ENCODE measurements at places on chromosomes 5 and 9. TPM values are rescaled to one million over a fixed set of nuclear protein-coding genes. Genes with fewer than 3 reads are reported as not detected.

- no peak for DNase-seq
Measured at GRCh38 chr9:116051528-116051927, 102.1 kb upstream of the PAPPA start.

PTGES gene
- 5.0 TPM for polyA plus RNA-seq

DNA sequence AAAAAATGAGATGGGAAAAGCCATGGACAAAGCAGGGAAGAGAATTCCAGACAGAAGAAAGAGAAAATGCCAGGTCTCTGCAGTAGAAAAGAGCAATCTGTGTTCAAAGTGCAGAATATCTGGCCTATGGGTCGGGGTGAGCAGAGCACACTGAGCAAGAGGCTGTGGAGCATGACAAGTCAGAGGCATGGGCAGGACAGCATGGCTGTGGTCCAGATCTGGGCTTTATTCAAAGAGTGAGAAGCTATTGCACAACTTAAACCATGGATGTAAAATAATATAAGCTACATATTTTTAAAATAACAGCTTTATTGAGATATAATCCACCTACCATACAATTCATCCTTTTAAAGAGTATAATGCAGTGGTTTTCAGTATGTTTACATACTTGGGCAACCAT, 133.1 kb upstream of the SPDL1 start:
- no peak for DNase-seq

- DNase-seq = no peak
Measured at GRCh38 chr5:152151113-152151512, 226.5 kb upstream of the GLRA1 start.

ZNF608 gene
- polyA plus RNA-seq = 81.9 TPM

SLCO6A1 gene
- not detected for polyA plus RNA-seq

CNOT8 gene
- 74.6 TPM for polyA plus RNA-seq

SV2C gene
- 0.23 TPM for polyA plus RNA-seq

- no peak for DNase-seq
Measured at GRCh38 chr5:171840066-171840465, 54.4 kb downstream of the SMIM23 start.

- no peak for DNase-seq
Measured at GRCh38 chr9:97874624-97875023, 21.6 kb downstream of the FOXE1 start.

KIF2A gene
- polyA plus RNA-seq = 58.2 TPM

- no peak for DNase-seq
Measured at GRCh38 chr5:156332245-156332644, 5.3 kb downstream of the SGCD start.

DNA sequence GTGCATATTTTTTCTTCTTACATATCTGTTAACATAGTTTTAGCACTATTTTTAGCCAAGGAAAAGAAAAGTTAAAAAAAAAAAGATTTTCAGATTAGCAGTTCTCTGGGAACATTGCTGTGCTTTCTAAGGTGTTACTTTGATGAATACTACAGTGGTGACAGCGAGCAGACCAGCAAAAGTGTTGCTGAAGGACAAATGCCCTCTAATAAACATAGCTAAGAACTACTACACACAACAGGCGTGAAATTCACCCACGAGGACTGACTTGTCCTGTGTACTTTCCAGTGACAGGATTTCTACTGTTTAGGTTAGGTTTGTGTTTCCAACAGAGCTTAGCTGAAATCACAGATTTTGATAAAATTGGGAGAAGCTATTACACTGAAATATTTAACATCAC, 153.8 kb downstream of the HCN1 start:
- DNase-seq = no peak

PCDHGA1 gene
- polyA plus RNA-seq = 0.92 TPM

GRCh38 chr5:54764102-54765090, 221.0 kb downstream of the ESM1 start:
- no peak for DNase-seq

DNA sequence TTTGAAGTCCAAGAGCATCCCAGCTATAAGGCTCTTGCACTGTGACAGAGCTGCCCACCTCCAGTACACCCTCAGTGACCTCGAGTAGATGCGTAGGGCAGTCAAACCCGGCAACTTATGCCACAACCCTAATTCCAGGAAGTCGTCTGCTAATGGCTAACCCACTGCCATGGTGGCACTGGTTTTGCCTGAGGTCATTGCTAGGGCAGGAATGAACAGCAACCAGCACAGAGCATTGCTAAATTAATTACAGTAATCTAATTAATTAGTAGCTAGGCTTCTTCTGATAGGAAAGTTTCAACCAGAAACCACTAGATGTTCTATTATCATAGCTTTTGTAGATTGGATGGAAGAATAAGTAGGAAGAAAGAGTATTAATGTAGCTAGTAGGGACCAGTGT, 122.8 kb downstream of the DPYSL3 start:
- DNase-seq = no peak

- no peak for DNase-seq
Measured at GRCh38 chr9:136403538-136403914, 3.6 kb upstream of the SNAPC4 start.

IL3 gene
- polyA plus RNA-seq = not detected

PLCXD3 gene
- polyA plus RNA-seq = 0.33 TPM

IFNA13 gene
- polyA plus RNA-seq = not detected

GRCh38 chr5:36528588-36528987, 77.8 kb upstream of the SLC1A3 start:
- DNase-seq = no peak

PTGR1 gene
- polyA plus RNA-seq = 331 TPM

TOPORS gene
- polyA plus RNA-seq = 38.4 TPM

RUSC2 gene
- polyA plus RNA-seq = 20.9 TPM

GRCh38 chr5:44446399-44446798, 57.2 kb upstream of the FGF10 start:
- no peak for DNase-seq

DNA sequence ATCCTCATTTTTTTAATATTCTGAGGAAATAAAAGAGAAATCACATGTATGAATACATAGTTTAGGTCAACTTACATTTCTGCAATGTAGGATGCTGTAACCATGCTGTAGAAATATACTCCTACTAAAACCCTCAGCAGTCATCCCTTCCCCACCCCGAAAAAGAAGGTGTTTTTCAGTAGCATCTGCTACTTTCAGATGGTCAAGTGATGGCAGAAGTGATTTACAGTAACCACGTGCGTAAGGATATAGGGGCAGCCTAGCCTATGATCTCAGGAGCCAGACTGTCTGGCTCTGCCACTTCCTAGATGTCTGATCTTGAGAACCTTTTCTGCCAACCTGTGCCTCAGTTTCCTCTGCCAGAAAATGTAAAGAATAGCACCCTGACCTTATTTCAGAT, 26.0 kb upstream of the SYK start:
- no peak for DNase-seq

PCDHB11 gene
- polyA plus RNA-seq = 4.7 TPM

GRCh38 chr9:113712053-113712452, 164.1 kb upstream of the ZNF618 start:
- no peak for DNase-seq

IFNK gene
- not detected for polyA plus RNA-seq

DNA sequence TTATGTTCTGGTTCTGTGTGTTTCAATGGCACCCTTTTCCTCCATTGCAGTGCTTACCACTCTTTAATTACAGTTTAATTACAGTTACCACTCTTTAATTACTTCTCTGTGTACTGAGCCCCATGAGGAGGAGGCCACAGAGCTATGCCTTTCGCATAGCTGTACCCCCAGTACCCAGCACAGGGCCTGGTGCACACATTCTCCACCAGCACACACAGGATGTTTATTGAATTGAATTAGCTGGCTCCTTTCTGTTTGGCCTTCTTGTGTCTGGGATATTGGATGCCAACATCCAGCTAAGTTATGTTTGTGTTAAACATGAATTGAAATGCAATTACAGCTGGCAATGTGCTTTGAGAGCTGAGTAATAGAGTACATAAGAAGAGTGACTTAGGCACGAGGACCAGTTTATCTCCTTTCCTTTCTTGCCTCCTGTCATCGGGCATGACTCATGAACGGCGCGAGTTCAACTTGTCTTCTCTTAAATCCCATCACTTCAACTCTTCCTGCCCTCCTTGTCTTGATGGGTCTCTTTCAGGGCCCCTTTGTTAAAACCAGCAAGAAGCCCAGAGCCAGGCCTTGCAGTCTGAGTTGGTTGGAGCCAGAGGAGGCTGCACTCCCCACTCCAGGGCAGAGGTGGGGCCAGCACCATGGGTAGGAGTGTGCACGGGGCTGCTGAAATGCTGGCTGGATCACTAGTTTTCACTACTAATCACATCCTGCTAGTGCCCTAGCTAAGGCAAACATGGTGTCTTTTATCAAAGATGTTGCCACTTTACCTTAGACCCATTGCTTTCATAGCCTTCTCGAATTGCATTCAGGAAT, 37.4 kb downstream of the MVB12B start:
- no peak for DNase-seq

DNA sequence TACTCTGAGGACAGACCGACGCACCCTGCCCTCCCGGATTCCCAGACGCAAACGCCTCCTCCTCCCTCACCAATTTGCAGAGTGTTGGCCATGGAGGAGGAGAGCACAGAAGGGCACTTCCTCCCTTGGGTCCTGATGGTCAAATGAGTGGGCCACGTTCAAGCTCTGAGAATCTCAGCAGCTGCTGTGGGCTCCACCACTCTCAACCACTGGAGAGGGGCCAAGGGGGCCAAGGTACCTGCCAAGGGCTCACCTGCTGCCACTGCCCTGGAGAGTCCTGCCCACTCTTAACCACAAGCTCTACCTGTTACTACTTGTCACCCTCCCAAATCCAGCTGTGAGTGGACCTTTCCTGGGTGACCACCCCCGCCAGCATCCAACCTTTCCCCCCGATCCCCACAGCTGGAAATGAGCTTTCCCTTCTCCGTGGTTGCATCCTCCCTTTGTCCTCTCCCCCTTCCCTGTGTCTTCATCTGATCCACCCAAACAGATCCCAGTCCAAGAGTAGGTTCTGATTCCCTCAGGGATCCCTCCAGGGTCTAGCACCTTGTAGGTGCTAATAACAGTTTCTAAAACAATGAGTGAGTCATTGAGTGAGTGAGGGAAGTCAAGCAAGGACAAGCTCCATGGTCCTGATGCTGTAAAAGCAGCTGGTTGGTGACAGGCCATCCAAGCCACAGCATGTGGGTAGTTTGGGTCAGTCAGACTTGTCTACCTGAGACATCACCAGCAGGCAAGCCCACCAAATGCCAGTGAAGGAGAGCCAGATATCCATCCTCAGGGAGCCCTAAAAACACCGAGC, 69.7 kb downstream of the FAM114A2 start:
- no peak for DNase-seq

DNA sequence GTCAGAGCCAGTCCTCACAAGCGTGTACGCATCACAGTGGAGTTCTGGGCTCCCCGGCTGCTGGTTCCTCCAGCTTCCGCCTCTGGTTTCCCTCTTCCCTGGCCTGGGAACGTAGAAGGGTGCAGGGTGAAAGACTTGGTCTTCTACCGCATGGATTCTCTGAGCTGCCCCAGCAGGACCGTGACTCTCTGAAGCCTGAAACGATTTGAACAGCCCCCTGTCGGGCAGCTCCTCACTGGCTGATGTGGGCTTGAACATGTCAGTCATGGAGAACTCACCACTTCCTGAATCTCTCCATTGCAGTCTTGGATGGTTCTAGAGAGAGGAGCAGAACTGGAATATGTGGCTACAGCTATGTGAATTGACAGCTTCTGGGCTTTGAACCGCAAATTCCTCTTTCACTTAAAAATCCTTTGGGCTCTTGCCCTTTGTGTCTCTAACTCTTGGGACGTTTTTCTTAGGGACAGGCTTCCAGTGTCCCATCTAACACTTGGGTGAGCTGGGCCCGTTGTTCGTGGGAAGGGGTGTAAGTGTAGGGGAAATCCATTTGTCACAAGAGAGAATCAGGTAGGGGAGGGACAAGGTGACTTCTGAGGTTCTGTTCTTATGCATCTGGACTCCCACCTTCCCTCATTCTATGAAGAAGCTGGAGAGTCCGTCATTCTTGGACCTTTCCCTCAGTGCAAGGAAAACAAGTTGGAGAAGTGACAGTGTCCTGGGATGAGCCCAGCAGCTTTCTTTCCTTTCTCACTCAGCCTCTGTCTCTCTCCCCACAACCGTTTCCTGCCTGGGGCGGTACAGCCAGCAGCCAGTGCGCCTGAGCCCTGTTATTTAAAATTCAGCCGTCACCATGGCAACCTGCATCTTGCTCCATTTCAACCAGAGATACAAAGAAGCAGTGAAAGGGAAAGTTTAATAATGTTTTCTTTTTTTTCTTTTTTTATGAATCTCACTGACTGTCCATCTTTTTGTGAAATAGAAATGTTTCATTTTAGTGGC, 84.7 kb downstream of the PTTG1 start:
- no peak for DNase-seq

- DNase-seq = no peak
Measured at GRCh38 chr9:28293369-28294090, 720.2 kb upstream of the C9orf72 start.

STK32A gene
- 16.2 TPM for polyA plus RNA-seq

- no peak for DNase-seq
Measured at GRCh38 chr5:154782812-154783592, 27.8 kb downstream of the LARP1 start.

DNA sequence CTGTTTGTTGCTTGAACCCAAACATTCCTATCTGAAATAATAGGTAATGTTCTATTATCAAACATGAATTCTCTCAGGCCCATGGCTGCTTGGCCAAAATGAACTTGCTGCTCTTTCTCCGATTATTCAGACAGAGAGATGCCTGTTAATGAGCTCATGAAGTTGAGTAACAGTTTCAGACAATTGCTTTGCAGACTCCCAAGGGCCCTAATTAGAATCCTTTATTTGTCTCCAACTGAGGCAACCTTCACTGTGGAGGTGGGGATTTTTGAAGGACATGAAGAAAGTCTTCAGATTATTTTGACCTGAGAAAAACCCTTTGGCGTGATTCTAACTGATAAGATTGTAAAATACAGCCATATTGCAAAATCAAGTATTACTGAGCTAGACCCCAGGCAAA, 466.7 kb downstream of the NFIB start:
- no peak for DNase-seq

DNA sequence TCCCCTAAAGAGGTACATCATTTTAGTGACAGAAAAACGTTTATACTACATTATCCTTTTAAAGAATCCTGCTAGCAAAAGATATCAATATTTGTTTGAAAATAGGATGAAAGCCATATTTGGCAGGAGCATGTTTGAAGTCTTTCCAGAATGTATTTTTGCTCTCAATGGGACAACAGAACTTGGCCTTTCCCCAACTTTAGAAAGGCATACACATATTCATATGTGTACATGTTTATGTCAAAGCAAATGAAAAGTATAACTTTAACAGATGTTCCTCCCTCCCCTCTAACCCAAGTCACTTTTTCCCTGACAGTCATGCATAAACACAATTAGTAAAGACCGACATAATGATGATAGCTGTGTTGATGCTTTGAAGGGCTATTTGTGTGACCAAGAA, 427.8 kb upstream of the CDH6 start:
- no peak for DNase-seq

DNA sequence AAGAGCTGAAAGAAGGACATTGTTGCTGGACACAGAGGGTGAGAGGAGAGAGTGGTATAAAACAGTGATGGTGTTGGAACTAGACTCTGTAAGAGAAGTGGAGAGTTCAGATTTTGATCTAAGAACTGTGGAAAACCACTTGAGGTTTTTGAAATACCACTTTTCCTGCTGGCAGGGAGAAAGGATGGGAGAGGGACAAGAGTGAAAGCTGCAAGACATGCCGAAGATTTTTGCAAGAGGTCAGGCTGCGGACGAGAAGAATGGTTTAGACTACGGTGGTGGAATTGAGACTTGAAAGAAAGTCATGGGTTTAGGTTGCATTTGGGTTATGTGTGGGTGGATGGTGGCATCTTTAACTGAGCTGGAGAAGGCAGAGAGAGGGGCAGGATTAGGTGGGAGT, 202.2 kb upstream of the RPS23 start:
- DNase-seq = no peak

All from renal cortex interstitium (tissue), 15 donors.